Testis (tissue), 5 donors: ENCODE measurements at places on chromosomes 7 and 10. TPM values are rescaled to one million over a fixed set of nuclear protein-coding genes. Genes with fewer than 3 reads are reported as not detected.

The HOXA11 gene
- total RNA-seq, result not detected

The SPDYE2B gene
- 1.4 TPM for total RNA-seq

The TCF7L2 gene
- total RNA-seq, result 23.3 TPM

The GIMAP6 gene
- 6.1 TPM for total RNA-seq

The XRCC2 gene
- total RNA-seq, result 5.7 TPM

The FAM241B gene
- total RNA-seq, result 17.6 TPM

The WNT16 gene
- total RNA-seq, result 0.12 TPM

The MGMT gene
- 37.9 TPM for total RNA-seq

The PPIF gene
- total RNA-seq, result 82.1 TPM

The CNNM1 gene
- 51.9 TPM for total RNA-seq

The PRSS37 gene
- 17.1 TPM for total RNA-seq

The ZNF727 gene
- 12.1 TPM for total RNA-seq

The CPN1 gene
- 0.87 TPM for total RNA-seq

The SP4 gene
- 14.7 TPM for total RNA-seq

The CACNB2 gene
- total RNA-seq, result 4.8 TPM

The KDM7A gene
- 33.6 TPM for total RNA-seq

The BAG3 gene
- total RNA-seq, result 36.7 TPM

The COL26A1 gene
- 0.94 TPM for total RNA-seq

The ZFAND2A gene
- 32.9 TPM for total RNA-seq

The BTBD16 gene
- 5.3 TPM for total RNA-seq

The SPDYE6 gene
- 2.3 TPM for total RNA-seq

The CALML3 gene
- 0.19 TPM for total RNA-seq

The TMEM60 gene
- 21.7 TPM for total RNA-seq

The TBL2 gene
- total RNA-seq, result 224 TPM

The CAPZA2 gene
- 69.4 TPM for total RNA-seq

The CFTR gene
- total RNA-seq, result 5.1 TPM

The CDHR3 gene
- 3.8 TPM for total RNA-seq

The GPR15LG gene
- total RNA-seq, result not detected

The AKR1C2 gene
- 8.7 TPM for total RNA-seq

The AGR2 gene
- 0.16 TPM for total RNA-seq

The ANKRD30A gene
- 11.9 TPM for total RNA-seq

The ZNF804B gene
- 0.43 TPM for total RNA-seq
